ENCODE measurements at places on chromosomes 13 and 19.

GRCh38 chr13:42740753-42741152 is 40.6 kb upstream of the FAM216B start:
- DNase-seq, result no peak

DNA sequence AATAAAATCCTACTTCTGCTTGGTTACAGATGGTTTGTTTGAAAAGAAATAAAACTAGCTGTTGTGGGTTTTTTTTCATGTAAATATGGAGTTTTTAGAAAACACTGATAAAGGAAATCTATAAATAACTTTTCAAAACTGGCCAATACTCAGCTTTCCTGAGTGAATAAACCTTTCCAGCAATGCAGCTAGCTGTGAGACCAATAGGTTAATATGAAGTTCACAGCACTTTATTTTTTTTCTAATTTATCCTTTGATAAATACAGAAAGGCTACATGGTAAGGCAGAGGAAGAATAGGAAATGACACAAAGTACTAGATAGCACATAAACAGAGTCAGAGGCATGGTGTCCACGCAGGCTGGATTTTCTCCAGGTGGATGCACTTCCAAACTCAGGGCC is 154.0 kb downstream of the COG6 start:
- DNase-seq, result no peak

DNA sequence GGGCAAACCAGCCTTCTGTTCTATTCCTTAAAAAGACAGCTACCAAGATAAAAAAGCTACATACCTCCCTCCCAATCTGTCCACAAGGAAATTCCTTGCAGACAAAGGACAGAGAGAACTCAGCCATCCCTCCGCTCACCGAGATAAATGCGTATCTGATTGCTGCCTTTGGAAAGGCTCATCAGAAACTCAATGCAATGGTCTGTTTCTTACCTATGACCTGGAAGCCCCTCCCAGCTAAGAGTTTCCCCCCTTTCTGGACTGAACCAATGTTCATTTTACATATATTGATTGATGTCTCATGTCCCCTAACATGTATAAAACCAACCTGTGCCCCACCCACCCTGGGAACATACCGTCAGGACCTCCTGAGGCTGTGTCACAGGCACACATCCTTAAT is 11.6 kb downstream of the BTBD2 start:
- DNase-seq, result no peak

DNA sequence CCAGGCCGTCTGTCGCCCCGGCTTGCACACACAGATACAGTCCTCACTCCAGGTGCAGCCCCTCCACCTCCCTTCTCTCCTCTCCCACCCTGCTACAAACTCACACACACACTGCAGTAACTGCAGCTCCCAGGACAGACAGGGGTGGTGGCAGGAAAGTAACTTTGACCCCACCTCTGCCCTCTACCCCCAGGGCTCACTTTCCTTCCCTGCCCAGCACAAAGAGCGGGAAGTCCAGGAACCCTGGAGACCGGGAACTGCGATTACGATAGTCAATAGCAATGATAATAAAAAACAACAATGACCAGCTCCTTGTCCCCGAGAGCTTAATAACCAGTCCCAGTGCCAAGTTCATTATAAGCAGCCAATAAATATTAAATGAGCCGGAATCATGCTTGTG is at the start of gene CEACAM20:
TSS of gene CEACAM20 (minus strand) at position 140 of the 400 bp plus-strand sequence. CDS start 166 bp downstream, outside the sequence.
- DNase-seq, result no peak
